ENCODE measurements at places on chromosomes 16 and 17.
A peak's percentile ranks its signal among the peaks of the same experiment; 100 is the strongest.

- ATAC-seq = no peak
Measured at GRCh38 chr17:604115-604450, 110.6 kb downstream of the VPS53 start.

DNA sequence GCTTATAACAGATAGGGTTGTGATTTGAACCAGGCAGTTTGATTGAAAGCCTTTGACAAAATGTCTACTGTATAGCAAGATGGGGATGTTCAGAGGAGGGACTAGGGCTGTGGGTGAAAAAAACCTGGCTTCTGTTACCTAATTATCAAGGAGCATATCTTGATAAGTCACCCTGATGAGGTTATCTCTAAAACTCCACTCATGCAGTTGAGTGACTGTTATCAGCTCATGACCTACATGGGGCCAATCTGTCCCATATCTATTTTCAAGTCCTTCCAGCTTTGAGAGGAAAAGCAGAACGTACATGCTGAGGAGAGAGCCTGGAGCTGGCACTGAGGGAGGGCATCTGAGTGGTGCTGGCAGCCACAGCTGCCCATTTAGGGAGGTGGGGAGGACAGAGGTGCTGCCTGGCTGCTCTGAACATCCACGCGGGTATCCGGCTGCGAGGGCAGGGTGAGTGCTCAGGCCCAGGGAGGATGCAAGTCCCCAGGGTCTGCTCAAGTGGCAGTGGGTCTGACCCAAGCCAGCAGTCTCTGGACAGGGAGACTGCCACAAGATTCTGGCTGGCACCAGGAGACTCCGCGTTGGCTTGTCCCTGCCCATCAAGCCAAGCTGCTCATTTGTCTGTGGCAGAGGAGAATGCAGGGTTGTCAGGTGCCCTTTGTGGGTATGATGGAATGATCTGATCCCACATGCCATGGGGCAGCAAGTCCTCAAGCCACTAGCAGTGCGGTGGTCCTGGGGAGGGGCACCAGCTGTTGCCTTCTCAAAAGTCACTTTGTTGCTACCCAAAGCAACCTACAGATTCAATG is 29.2 kb downstream of the ATPAF2 start:
- ATAC-seq = no peak

DNA sequence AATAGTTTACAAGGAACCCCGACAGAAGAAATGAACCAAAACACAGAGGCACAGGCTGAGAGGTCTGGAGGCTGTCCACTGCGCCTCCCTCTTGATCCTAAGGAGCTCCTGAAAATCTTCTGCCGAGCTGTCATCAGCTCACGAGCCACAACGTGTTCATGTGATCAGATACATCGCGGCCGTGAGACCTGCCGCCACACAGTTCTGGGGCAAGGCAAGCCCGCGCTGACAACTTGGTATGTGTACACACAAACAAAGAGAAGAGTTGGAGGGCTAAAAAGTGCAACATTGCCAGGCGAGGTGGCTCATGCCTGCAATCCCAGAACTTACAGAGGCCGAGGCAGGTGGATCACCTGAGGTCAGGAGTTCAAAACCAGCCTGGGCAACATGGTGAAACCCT is 7.6 kb downstream of the EXOC7 start:
- ATAC-seq = no peak

DNA sequence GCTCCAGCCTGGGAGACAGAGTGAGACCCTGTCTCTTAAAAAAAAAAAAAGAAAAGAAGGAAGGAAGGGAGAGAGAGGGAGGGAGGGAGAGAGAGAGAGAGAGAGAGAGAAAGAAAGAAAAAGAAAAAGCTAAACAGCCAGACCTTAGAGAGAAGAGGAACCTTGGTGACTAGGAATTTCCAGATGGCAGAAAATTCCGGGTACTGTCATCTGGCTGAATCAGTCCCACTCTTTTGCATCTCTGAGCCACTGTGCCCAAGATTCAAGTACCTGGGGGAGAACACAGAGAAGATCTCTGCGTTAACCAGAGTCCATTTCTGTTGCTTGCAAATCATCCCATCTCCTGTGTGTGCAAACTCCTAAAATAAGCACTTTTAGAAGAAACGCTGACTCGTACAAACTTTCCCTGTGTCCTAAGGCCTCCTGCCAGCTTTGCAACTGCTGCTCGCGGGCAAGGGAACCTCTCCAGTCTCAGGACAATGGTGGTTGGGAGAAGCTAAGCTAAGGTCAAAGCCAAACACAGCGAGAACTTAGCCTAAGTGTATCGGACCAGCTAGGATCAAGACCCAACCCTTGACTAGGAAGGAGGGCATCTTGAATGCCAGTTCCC is 18.0 kb downstream of the BMERB1 start:
- ATAC-seq = no peak

DNA sequence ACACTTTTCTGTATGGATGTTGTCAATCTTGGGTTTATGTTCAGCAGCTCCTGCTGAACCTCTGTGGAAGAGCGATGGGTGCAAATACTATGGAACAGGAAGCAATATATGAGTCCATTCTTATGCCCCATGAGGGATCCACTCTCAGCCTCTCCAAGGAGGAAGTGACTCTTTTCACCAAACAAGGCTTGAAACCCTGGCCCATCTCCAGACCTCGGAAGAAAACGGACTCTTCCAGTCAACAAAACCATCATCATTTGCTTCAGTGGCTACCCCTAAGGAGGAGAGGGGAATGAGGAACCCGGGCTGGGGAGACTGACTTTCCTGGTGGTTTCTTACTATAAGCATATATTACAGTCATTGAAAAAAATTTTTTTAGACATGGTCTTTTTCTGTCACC is 206.2 kb downstream of the AXIN2 start:
- no peak for ATAC-seq

DNA sequence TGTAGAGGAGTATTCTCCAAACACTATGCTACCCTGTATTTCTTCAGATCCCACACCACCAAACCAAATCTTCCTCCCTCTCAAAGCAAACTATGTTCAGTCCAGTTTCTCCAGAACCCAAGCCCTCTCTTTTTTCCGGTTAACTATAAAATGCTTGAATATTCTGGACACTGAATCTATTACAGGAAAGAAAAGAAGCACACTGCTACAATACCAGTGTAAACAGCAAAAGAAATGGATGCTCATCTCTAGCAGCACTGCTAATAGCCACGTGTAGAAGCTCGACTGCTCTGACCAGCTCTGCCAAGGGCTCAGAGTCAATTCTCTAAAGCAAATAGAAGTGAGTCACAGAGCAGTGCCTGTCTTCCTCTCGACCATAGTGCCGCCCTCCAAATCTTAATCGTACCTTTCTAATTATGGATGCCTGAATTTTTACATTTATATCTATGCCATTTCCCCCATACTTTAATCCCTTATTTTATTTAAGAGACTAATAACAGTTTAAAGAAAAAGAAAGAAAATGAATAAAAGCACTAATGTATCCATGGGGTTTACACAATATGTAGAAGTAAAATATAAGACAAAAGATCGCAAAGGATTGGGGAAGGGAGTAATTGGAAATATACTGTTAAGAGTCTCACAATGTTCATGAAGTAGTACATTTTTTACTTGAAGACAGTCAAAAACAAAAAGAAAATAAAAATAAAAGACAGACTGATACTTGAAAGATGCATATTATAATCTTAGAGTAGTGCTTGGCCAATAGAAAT is 154.5 kb downstream of the PARN start:
- no peak for ATAC-seq

- ATAC-seq = peak; percentile 39
Measured at GRCh38 chr16:30637944-30638343, 12.8 kb upstream of the PRR14 start.

DNA sequence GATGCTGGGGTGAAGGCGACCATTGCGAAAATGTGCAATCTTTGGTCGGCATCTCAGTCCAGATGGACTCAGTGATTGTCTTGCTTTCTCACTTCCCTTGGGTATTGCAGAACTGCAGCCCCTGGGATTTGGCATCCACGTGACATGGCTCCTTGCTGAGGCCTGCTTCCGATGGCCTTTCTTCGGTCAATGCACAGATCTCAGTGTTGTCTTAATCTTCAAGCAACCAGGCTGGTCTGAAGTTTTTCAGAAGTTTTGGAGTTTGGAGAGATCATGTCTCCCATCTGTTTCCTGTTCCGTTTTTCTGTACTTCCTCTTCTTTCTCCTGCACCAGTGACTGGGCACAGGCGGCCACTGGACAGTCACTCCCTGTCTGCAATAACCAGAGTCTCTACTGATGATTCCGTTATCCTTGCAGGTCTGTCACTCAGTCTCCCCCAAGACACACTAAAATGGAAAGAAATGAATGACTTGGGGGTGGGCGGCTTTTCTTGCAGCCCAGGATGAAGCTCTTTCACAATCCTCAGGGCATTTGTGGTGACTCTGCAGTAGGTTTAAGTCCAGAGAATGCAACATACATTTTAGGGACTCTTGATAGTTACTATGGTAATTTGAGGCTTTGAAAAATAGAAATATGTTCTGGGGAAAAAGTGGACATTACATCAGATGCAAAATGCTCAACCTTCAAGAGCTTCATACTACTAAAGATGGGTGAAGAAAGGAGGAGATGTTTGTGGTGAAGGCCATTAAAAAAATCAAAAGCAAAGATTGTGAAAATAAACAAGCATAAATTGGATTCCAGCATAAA is 106.3 kb upstream of the ZFHX3 start:
- no peak for ATAC-seq

DNA sequence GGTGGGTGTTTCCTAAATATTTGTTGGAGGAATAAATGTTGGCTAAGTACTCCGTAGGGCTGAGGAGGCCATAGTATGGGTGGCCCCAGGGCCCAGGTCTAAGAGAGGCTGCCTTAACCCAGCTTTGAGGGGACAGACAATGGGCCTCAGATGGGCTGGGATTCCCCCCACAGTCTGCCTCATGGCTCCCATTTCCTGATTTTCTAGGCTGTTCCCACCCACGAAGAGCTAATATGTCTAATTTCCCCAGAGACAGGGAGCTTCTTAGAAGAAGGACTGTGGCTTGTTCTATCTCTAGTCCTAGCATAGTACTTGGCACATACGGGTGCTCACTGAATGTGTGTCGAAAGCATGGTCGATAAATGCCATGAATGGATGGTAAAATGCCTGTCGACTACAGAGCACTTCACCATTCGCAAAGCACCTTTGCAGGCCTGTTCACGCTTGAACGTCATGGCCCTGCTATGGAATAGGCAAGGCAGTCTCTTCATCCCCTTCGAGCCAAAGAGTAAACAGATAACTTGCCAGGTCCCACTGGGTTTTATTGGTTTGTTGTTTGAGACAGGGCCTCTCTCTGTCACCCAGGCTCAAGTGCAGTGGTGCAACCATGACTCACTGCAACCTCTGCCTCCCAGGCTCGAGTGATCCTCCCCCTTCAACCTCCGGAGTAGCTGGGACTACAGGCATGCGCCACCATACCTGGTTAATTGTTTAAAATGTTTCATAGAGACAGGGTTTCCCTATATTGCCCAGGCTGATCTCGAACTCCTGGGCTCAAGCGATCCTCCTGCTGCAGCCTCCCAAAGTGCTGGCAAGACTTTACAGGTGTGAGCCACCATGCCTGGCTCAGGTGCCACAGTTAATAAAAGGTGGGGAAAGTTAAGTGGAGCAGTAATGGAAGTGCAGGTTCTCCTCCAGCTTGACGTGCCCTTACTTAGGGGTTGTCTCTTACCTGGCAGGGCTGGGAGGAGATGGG is 9.7 kb downstream of the CHAD start:
- ATAC-seq = no peak

- ATAC-seq = no peak
Measured at GRCh38 chr17:77312786-77313599, 172.2 kb downstream of the SEC14L1 start.

DNA sequence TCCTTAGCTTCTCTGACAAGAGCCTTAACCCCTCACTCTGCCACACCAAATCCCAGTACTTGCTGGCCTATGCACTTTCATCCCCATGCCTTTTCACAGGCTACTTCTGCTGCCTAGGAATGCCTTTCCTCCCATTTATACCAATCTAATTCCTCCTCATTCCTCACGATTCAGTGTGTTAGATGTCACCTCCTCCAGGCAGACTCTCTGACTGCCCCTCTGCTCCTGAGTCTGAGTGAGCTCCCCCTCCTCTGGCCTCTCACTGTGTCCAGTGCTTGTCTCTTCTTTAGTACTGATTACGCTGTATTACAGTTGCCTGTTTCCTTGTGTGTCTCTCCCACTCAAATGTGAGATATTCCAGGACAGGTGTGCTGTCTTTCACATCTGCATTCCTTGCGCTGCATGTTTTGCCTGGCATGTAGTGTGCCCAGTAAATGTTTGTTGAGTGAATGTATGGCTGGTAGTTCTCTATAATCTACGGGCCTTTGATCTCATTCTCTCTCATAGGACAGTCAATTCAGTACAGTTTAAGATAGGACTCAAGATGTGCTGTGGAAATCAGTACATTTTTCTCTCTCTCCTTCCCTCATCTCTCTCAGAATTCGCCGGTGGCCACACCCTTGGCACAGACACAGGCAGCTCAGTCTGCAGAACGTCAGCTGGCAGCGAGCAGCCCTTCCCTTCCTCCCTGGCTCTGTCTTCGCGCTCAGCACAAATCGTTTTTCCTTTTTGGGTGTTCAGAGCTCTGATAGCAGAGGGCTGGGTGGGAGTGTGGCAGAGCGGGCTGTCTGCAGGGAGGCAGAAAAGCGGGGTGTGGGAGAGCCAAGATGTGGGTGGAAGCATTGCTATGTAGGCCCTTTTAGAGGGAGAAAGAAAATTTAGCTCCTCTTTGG is 18.5 kb downstream of the ARL4D start:
- peak; percentile 71 for ATAC-seq

- ATAC-seq = no peak
Measured at GRCh38 chr16:1729445-1729844, 23.4 kb downstream of the MAPK8IP3 start.

DNA sequence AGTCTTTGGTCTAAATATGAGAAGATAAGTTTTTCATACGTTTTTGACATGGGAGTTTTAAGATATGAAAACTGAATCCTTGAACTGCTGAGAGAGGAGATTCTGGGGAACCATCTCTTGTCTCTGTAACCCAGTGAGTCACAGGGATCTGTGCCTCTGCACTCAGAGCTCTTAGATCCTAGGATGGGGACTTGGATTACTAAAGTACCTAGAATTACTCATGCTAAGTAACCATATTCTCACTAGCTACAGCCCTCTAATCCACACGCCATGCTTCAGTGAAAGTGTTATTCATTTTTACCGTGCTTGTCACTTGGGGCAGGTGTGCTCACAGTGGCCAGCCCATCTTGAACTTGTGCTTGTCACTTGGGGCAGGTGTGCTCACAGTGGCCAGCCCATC is 2.0 kb downstream of the MRM3 start:
- no peak for ATAC-seq

- ATAC-seq = no peak
Measured at GRCh38 chr16:19316846-19317245, 31.3 kb downstream of the CLEC19A start.

Measured in SK-N-SH treated with all-trans-retinoic acid at 6 μM for 48 hours (cell line).